ENCODE measurements at places on chromosomes 3 and 15.

DNA sequence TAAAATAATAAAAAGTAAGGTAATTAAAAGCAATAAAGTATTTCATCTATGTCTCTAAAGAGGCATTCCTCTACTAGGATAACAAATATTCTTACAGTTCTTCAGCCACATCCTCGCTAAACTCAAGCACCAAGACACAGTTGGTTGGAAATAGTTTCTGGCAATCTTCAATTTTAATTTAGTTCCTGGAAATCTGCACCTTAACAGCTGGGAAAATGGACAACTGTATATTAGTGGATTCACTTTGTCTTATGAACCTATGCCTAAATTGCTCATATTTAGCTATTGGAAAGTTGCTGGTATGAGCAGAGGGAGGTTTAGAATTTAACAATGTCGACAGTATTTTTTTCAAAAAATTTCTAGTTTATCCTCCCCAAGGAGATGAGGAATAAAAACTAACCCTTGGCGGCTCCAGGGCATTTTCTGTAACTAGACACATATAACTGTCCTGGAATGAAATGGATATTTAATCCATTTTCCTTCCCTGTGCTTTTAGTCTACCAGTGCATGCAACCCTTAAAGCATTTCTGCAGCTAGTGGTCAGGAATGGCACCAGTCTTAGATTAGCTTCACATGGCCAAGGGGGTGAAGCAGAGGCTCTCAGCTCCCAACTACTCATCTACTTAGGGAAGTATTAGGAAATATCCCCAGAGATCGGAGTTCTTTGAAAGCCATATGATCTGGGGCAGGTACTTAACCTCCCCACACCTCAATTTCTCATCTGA lies 290.0 kb upstream of the THBS1 start:
- no peak for DNase-seq

GRCh38 chr3:120661106-120661905 lies 20.7 kb downstream of the HGD start:
- DNase-seq, result no peak

DNA sequence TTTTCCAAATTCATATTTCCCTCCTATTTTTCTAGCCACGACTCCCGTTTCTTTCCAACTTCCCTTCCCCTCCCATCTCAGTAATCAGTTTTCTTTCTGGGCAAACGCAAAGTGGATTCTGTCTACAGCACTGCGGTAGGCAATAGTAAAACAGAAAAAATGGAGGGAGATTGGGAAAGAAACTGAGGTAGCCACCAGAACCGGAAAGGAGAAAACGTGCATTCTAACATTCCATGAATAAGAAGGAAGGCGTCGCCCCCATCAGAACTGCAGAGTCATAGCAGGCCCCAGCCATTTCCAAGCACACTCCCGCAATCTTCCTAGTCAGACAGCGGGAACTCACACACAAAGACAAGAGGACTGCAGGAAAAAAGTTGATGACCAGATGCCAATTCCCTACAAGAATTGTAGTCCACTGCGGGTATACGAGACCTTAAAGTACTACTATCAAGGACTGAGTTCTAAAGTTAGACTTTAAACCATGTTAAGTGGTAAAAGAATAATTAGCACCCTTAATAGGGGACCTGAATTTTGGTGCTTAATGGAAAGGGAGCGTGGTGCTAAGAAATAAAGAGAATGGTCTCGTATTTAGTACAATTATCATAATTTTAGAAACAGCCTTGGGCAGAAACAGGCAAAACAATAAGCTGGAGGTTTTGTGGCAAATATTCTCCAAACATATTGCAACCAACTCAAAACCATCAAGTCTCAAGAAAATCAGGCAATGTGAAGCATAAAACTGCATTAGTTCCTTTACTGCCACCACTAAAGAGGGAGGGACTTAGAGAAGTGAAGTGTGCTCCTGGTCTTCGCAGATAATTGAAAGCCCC lies 1.4 kb downstream of the PFN2 start:
- DNase-seq, result no peak

DNA sequence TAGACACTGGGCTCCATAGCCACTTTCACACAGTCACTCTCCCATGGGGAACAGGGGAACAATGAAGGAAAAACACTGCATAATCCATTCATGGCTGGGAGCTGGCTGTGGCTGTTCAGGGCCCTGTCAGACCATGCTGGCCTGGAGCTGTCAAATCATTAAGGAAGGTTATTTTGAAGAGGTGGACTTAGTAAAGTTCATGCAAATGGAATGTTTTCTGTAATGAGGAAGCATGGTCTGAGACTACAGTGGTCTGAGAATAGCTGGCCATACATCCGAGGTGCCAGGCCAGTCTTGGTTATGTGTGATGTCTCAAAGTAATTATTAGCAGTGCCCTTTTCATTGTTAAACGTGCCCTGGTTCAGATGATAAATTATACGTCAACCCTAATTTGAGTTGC lies 117.1 kb upstream of the MRPS22 start:
- no peak for DNase-seq

- no peak for DNase-seq
Observed at GRCh38 chr3:45480871-45481270, 92.5 kb downstream of the LARS2 start.

DNA sequence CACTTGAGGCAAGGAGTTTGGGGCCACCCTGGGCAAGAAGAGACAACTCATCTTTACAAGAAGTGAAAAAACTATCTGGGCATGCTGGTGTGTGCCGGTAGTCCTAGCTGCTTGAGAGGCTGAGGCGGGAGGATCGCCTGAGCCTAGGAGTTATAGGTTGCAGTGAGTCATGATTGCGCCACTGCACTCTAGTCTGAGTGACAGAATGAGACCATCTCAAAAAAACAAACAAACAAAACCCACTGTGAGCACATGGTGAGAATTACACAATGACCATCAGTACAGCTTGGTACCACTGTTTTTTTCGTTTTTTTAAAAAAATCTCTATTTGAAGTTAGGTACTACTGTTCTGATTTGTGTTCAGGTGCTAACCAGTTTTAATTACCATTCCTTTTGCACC lies 13.6 kb downstream of the VPS39 start:
- no peak for DNase-seq

GRCh38 chr3:174253196-174253823 lies 605.8 kb upstream of the NAALADL2 start:
- DNase-seq, result no peak

DNA sequence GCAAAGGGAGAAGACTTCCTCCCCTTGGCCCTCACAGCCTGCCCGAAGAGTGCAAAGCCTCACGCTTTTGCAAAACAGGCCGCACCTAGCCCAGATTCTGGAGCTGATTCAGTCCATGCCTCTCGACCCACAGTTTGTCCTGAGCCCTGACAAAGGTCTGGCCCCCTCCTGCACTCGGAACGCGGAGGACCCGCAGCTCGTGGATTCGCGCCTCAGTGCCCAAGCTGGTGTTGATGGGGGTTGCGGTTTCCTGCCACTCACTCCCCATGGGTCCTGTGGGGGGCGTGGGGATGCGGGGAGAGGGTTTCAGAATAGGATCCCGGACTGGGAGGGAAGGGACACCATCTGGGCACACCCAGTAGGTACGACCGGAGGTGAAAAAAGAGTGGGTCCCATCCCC lies 594 bp upstream of the CRABP1 start:
- no peak for DNase-seq

DNA sequence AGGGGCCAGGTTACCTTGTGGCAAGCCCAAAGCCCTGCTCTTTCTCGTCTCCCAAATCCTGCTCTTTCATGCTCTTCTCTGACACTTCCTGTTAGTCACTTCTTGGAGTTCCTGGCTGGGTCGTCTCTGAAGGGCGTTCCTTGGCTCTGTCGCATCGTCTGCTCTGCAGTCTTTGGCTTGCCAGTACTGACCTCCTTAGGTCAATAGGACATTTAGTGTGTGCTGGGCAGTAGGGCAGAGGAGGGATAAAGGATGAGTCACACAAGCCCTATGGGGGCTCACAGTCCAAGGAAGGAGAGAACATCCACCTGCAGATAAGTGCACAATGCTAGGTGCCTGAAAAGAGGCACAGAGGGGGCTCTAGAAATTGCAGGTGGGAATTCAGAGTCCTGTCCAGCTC lies 87.5 kb downstream of the FAM43A start:
- no peak for DNase-seq

All from activated CD8-positive, alpha-beta memory T cell treated with anti-CD3 and anti-CD28 coated beads, Interleukin-2, amount 50 U/mL, for 4 hours (primary cell).